Activated naive CD4-positive, alpha-beta T cell treated with anti-CD3 and anti-CD28 coated beads, Interleukin-2, amount 10 ng/mL, durations not matched to agents 7 days and 5 days (primary cell): ENCODE measurements at places on chromosomes 5 and 9.

DNA sequence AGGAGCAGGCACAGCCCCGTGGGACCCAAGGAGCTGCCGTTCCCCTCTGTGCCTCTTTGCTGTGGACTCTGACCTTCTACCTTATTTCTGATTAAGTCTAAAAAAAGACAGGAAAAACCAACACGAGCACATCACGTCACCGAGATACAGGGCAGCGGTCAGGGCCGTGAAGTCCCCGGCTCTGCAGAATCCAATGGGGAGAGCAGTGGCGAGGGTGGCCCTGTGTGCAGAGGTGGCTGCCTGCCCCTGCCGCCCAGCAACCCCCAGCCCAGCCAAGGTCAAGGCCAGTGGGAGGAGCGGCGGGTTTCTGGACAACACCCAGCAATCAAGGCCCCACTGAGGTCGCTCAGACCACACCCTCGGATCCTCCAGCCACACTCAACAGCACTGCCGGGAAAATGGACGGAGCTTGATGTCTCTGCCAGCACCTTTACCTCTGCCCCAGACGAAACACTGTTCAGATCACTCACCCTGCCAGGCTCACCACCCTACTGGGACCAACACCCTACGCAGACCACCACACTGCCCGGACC is 32.7 kb upstream of the SLC9A3 start:
- no peaks in the 10 kb centered on the region for H3K36me3 ChIP-seq
- no peak for DNase-seq
- H3K4me3 ChIP-seq: no peak overlapping the region
- no peaks in the 10 kb centered on the region for H3K4me1 ChIP-seq
- H3K27me3 ChIP-seq: peaks cover 33% of the 10 kb centered on the region

GRCh38 chr9:136538599-136539426 is 7.0 kb downstream of the NOTCH1 start:
- no peaks in the 10 kb centered on the region for H3K27me3 ChIP-seq
- peak overlapping the region; percentile 100 for H3K27ac ChIP-seq
- DNase-seq: peak; percentile 76
- peak overlapping the region; percentile 76 for H3K4me3 ChIP-seq

GRCh38 chr5:180115326-180116076 is 43.9 kb upstream of the RNF130 start:
- DNase-seq: no peak
- H3K4me1 ChIP-seq: no peaks in the 10 kb centered on the region
- H3K27ac ChIP-seq: no peak overlapping the region
- H3K4me3 ChIP-seq: no peak overlapping the region
- H3K36me3 ChIP-seq: no peaks in the 10 kb centered on the region

DNA sequence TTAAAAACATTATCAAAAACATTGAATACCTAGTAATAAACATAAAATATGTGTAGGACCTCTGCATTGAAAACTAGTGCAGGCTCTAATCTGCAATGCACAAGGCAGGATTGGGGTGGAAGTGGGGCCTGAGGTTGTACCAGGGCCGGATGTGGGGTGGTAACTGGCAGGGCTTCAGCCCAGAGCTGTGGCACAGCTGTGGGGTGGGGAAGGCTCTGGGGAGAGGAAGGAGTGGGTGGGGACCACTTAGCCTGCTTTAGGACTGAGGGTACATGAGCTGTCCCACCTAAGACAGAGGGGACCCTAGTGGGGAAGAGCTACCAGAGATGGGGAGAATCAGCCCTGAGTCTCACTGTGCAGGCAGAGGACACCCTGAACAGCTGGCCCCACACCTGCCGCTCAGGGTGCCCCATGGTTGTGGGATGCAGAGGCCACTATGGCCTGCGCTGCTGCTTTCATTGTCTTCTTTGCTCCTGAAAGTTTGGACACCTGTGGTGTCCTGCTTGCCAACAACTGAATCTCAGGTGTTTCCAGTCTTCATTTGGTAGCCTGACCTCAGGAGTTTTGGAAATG is 311.4 kb downstream of the TLE4 start:
- H3K36me3 ChIP-seq: peaks cover 2% of the 10 kb centered on the region
- H3K27ac ChIP-seq: peak overlapping the region; percentile 58
- peak overlapping the region; percentile 37 for H3K4me3 ChIP-seq

DNA sequence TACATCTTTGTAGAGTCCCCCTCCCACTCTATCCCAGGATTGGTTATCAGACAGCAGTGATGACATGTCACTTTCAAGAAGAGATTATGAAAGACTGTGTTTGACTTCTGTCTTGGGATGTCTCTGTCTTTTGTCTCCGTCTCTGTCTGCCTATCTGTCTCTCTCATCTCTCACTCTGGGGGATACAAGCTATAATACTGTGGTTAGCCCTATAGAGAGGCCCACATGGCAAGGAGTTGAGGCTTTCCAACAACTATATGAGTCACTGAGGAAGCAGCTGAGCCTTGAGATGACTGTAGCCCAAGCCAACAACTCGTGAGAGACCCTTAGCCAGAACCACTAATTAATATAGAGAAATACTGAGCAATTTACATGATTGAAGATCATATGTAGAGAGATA is 284.8 kb downstream of the PDE4D start:
- H3K36me3 ChIP-seq: no peaks in the 10 kb centered on the region
- peaks cover 6% of the 10 kb centered on the region for H3K27me3 ChIP-seq
- H3K27ac ChIP-seq: no peak overlapping the region
- peaks cover 14% of the 10 kb centered on the region for H3K4me1 ChIP-seq

DNA sequence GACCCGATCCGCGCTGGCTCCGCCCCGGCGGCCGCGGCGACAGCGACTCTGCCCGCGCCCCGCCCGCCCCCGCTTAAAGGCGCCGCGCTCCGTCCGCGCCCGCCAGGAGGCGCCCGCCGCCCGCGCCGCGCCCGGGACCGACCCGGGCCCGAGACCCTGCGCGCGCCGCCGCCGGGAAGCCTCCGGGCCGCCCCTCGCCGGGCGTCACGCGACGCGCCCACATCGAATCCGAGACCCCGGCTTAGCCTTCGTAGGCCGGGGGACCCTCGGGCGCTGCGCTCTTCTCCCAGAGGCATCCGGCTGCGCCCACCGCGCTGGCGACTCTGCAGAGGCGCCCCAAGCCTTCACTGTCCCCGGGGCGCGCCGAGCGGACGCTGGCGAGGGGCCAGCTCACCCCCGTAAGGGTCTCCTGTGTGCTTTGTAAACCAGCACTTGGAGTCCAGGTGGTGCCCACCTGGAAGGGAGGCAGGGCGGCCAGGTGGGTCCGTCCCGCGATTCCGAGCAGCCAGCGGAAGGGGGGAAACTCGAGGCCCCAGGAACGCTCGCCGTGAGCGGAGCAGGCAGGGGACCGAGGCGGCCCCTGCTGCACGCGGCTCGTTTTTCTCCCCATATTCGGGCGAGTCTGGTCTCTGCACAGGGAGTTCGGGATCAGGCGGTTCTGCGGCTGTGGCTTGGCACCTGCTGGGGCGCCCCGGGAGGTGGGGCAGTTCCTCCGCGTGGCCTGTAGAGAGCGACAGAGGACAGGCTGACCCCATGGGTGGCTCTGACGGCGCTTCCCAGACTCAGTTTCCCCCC is 423 bp upstream of the ABCA2 start:
- H3K27me3 ChIP-seq: peaks cover 35% of the 10 kb centered on the region
- peaks cover 52% of the 10 kb centered on the region for H3K4me1 ChIP-seq
- H3K27ac ChIP-seq: peak overlapping the region; percentile 87
- H3K36me3 ChIP-seq: no peaks in the 10 kb centered on the region

GRCh38 chr5:102599289-102599688 is 100.5 kb upstream of the SLCO6A1 start:
- no peak overlapping the region for H3K27ac ChIP-seq
- H3K4me1 ChIP-seq: peaks cover 4% of the 10 kb centered on the region
- H3K4me3 ChIP-seq: no peak overlapping the region
- H3K36me3 ChIP-seq: no peaks in the 10 kb centered on the region
- no peak for DNase-seq

DNA sequence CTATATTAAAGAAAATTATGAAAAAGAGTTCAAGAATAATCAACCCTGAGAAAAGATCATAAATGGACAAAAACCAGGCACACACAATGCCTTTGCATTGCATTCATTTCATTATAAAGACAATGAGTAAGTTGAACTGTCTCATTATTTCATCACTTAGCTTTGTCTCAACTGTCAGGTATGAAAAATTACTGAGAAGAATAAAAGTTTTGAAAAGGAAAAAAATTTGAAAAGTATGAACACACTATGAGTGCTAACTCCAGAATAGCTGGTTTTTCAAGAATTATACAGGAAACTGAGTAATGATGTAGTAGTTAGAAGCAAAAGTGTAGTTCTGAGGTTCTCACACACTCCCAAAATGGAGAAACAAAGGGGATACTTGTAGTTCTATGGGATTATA is 16.3 kb upstream of the ANXA1 start:
- H3K27me3 ChIP-seq: no peaks in the 10 kb centered on the region
- no peak overlapping the region for H3K4me3 ChIP-seq
- no peak overlapping the region for H3K27ac ChIP-seq

GRCh38 chr5:2748179-2748860 is 3.2 kb downstream of the IRX2 start:
- peaks cover 9% of the 10 kb centered on the region for H3K36me3 ChIP-seq
- peaks cover 73% of the 10 kb centered on the region for H3K27me3 ChIP-seq
- no peak overlapping the region for H3K4me3 ChIP-seq
- H3K27ac ChIP-seq: no peak overlapping the region

GRCh38 chr5:57172466-57173318 is 1.2 kb upstream of the GPBP1 start:
- H3K36me3 ChIP-seq: peaks cover 24% of the 10 kb centered on the region
- H3K27ac ChIP-seq: peak overlapping the region; percentile 97
- DNase-seq: no peak
- H3K4me1 ChIP-seq: peaks cover 28% of the 10 kb centered on the region
- H3K27me3 ChIP-seq: no peaks in the 10 kb centered on the region
- H3K4me3 ChIP-seq: peak overlapping the region; percentile 94

GRCh38 chr9:89436963-89437625 is 60.8 kb downstream of the SEMA4D start:
- peaks cover 44% of the 10 kb centered on the region for H3K36me3 ChIP-seq
- H3K27me3 ChIP-seq: no peaks in the 10 kb centered on the region
- DNase-seq: peak; percentile 59
